Testis (tissue), 5 donors: ENCODE measurements at places on chromosomes 3 and 15.

- no peak overlapping the region for H3K4me3 ChIP-seq
- no peaks in the 10 kb centered on the region for H3K4me1 ChIP-seq
- no peak overlapping the region for H3K27ac ChIP-seq
- no peaks in the 10 kb centered on the region for H3K27me3 ChIP-seq
- no peak for DNase-seq
Observed at GRCh38 chr15:91252322-91252721, 152.3 kb downstream of the SV2B start.

DNA sequence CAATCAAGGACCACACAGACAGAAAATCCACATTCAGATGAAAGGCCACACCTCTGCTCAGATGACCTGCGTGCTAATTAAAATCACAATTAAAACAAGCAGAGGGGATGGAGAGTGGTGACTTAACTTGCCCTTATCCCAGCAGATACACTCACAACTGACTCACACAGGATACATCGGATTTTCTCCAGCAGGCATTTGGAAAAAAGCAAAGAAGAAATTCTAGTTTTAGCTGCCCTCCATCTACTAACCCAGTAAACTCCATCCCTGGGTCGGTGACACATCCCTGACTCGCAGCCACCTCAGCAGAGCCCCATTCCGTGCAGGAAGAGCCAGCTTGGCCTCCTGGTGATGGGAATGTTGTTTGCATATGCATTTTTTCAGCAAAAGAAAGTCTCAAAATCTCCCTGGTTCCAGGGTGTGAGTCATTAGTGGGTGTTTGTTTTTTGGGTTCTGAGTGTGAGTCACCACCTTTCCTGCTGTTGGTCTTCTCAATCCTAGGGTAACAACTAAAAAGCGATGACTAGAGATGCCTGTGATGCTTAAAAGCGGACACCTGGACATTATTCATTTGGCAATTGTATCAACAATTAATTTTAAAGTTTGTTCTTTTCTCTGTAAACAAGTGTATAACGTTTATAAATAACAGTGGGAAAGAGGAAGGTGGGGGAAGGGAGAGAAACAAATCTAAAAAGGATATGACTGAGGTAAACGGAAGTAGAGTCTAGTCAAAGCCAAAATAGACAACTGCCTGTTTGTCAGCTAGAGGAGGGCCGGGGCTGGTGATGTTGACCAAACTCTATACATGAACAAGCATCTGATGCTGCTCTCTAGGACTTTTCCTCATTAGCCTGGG is 49.8 kb upstream of the SLC4A7 start:
- H3K36me3 ChIP-seq, result no peaks in the 10 kb centered on the region
- no peaks in the 10 kb centered on the region for H3K27me3 ChIP-seq
- no peak overlapping the region for H3K27ac ChIP-seq
- H3K4me1 ChIP-seq, result peaks cover 7% of the 10 kb centered on the region

GRCh38 chr15:90058308-90058707 is 44.0 kb downstream of the IDH2 start:
- no peak for DNase-seq
- H3K4me1 ChIP-seq, result peaks cover 12% of the 10 kb centered on the region

GRCh38 chr3:59254433-59254832 is 204.6 kb upstream of the CFAP20DC start:
- H3K4me1 ChIP-seq, result no peaks in the 10 kb centered on the region
- H3K36me3 ChIP-seq, result no peaks in the 10 kb centered on the region
- no peak overlapping the region for H3K27ac ChIP-seq
- peak; percentile 15 for DNase-seq
- no peak overlapping the region for H3K4me3 ChIP-seq
- H3K27me3 ChIP-seq, result no peaks in the 10 kb centered on the region

DNA sequence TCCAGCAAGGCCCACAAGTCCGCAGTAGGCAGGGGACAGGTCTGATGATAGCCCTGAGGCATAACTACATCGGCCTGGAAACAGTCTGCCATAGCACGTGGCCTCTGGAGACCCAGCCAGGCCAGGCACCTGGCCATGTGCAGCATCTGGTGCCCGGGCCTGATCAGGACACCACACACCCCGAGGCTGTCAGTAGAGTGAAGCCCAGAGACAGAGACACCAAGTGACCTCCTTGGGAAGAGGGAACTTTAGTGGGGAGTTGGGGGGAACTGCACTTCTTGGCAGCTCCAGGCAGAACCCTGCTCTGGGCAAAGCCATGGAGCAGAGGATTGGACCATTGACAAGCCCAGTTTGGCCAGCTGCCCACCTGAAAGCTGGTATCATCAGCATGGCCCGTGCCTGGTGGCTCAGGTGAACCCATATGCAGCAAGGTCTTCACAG is 1.2 kb downstream of the SHISA5 start:
- no peak overlapping the region for H3K27ac ChIP-seq
- H3K4me1 ChIP-seq, result peaks cover 18% of the 10 kb centered on the region
- no peak overlapping the region for H3K4me3 ChIP-seq
- no peaks in the 10 kb centered on the region for H3K36me3 ChIP-seq
- no peaks in the 10 kb centered on the region for H3K27me3 ChIP-seq

DNA sequence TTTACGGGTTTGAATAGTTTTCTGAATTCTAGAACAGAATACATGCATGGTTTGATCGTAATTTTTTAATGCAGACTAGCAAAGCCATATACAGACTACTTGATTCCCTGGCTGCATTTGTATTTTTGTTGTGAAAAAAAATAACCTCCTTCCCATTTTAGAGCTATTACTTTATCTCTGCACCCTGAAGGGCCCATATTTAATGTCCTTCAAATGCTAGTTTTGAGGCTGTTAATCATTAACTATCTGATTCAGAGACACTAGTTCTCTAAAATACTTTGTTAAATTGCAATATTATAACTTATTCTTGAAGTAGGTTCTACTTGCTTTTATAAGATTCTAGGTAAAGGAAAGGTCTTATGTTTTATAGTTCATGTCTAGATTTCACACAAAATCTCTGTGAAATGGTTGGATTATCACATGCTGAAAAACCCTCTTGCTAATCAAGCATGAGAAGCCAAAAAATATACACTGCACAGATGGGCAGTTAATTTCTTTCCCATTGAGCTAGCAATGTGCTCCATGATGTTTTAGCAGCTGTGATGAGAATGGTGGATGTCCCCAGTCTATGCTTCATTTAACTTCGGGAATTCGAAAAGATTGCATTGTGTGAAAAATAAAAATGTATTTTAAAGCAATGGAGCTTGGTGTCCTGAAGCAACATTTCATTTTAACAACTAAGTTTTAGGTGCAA is 634.0 kb upstream of the BCHE start:
- H3K27ac ChIP-seq, result no peak overlapping the region
- H3K36me3 ChIP-seq, result no peaks in the 10 kb centered on the region
- H3K4me3 ChIP-seq, result no peak overlapping the region

DNA sequence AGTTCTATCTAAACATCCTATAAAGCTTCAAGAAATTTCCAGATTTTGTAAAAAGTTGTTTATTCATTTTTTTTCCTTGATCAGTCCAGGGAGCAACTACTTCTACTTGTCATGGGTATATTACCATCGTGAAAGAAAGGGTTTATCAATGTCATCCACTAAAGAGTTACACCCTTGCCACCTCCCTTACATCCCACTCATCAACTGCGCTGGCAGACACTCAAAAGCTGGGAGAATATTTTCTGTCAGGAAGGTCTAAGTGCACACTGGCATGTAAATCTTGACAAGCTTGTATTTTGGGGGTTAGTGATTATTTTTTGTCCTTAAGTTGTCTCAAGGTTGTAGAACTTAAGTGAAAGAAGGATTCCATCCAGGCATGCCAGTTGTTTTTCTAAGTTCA is 188.3 kb upstream of the ARL6 start:
- H3K4me1 ChIP-seq, result no peaks in the 10 kb centered on the region
- no peaks in the 10 kb centered on the region for H3K36me3 ChIP-seq
- DNase-seq, result no peak
- no peak overlapping the region for H3K27ac ChIP-seq
- H3K27me3 ChIP-seq, result no peaks in the 10 kb centered on the region
- no peak overlapping the region for H3K4me3 ChIP-seq

DNA sequence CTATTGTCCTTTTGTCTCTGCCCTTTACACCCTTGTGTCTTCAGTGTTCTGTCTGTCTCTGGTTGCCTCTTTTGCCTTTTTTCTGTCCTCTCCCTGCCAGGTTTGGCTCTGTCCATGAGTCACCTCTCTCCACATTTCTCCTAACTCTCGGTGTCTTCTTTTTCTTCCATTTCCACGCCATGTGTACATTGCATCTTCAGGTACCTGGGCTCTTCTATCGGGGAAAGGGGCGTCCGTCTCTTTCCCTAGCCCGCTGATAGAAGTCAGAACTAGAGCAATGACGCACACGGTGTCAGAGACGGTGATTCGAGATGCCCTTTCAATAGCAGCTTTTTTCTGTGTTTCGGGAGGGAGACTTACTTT is 641 bp downstream of the OPA1 start:
- peak overlapping the region; percentile 84 for H3K4me3 ChIP-seq
- H3K4me1 ChIP-seq, result peaks cover 7% of the 10 kb centered on the region
- peak overlapping the region; percentile 86 for H3K27ac ChIP-seq
- no peaks in the 10 kb centered on the region for H3K27me3 ChIP-seq

GRCh38 chr15:27763514-27763913 is 335.6 kb downstream of the OCA2 start:
- no peak overlapping the region for H3K27ac ChIP-seq
- DNase-seq, result no peak
- no peak overlapping the region for H3K4me3 ChIP-seq
- no peaks in the 10 kb centered on the region for H3K36me3 ChIP-seq

GRCh38 chr15:88909956-88910831 is 3.0 kb downstream of the MFGE8 start:
- no peak overlapping the region for H3K27ac ChIP-seq
- peaks cover 12% of the 10 kb centered on the region for H3K4me1 ChIP-seq
- H3K4me3 ChIP-seq, result no peak overlapping the region
- no peaks in the 10 kb centered on the region for H3K36me3 ChIP-seq
- DNase-seq, result no peak

GRCh38 chr3:42080453-42080872 is 10.7 kb upstream of the TRAK1 start:
- no peaks in the 10 kb centered on the region for H3K36me3 ChIP-seq
- DNase-seq, result no peak
- H3K27me3 ChIP-seq, result no peaks in the 10 kb centered on the region

- no peaks in the 10 kb centered on the region for H3K27me3 ChIP-seq
- no peaks in the 10 kb centered on the region for H3K4me1 ChIP-seq
- H3K4me3 ChIP-seq, result no peak overlapping the region
- no peaks in the 10 kb centered on the region for H3K36me3 ChIP-seq
- H3K27ac ChIP-seq, result no peak overlapping the region
- no peak for DNase-seq
Observed at GRCh38 chr3:173153631-173154030, 12.6 kb upstream of the SPATA16 start.

DNA sequence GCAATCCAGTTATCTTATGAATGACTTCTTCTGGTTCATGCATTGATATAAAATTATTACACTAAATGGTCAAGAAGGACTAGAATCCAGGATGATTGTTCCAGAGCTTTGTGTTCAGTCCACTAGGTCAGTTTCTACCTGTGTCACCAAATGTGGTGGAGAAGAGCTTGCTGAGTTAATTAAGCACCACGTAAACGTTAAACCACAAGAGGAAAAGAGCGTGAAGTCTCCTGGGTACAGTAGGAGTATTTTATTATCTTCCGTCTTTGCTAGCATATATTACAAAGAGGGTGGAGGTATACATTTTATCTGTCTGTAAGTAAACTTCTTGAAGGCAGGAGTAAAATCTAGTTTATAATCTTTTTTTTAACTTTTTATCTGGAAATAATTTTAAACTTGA is 23.5 kb downstream of the CHP1 start:
- DNase-seq, result no peak
- no peaks in the 10 kb centered on the region for H3K36me3 ChIP-seq
- H3K27ac ChIP-seq, result no peak overlapping the region
- peaks cover 4% of the 10 kb centered on the region for H3K4me1 ChIP-seq

DNA sequence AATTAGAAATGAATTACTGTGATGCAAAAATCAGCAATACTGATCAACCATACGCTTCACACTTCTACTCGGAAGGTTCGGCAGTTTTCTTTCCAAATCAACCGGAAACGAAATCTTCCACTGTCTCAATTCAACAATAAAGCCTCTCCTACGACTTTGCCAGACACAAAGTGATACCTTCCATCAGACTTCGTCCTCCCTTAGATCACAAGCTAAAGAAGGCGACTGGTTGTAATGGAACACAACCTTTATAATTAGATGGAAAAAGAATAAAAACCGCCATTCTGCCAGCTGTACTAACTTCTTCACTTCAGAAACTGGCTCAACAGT is 618 bp downstream of the PARL start:
- H3K4me3 ChIP-seq, result peak overlapping the region; percentile 83
- peaks cover 13% of the 10 kb centered on the region for H3K4me1 ChIP-seq
- H3K36me3 ChIP-seq, result no peaks in the 10 kb centered on the region
- no peaks in the 10 kb centered on the region for H3K27me3 ChIP-seq
- H3K27ac ChIP-seq, result peak overlapping the region; percentile 78
- DNase-seq, result no peak

GRCh38 chr15:96358001-96358801 is 27.7 kb downstream of the NR2F2 start:
- no peaks in the 10 kb centered on the region for H3K27me3 ChIP-seq
- no peak overlapping the region for H3K4me3 ChIP-seq
- no peaks in the 10 kb centered on the region for H3K36me3 ChIP-seq
- no peak for DNase-seq
- peaks cover 25% of the 10 kb centered on the region for H3K4me1 ChIP-seq

DNA sequence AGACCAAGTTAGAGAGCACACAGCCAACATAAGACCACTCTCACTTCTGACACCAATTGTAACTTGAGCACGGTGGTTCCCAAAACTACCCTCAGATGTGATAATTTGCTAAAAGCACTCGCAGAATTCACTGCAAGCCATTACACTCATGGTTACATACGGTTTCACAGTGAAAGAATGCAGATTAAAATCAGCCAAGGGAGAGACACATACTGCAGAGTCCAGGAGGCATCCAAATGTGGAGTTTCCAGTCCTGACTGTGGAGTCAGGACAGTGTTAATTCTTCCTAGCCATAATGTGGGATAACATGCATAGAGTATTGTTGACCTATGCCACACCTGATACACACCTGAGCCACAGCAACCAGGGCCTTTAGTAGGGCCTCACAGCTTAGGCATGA is 956.4 kb downstream of the NTRK3 start:
- no peak overlapping the region for H3K27ac ChIP-seq
- H3K36me3 ChIP-seq, result no peaks in the 10 kb centered on the region

GRCh38 chr15:42150219-42150970 is 6.0 kb downstream of the PLA2G4F start:
- H3K4me1 ChIP-seq, result no peaks in the 10 kb centered on the region
- H3K27ac ChIP-seq, result no peak overlapping the region
- H3K4me3 ChIP-seq, result no peak overlapping the region
- no peaks in the 10 kb centered on the region for H3K36me3 ChIP-seq
- no peaks in the 10 kb centered on the region for H3K27me3 ChIP-seq
- no peak for DNase-seq

- H3K27ac ChIP-seq, result no peak overlapping the region
- no peak for DNase-seq
- no peaks in the 10 kb centered on the region for H3K36me3 ChIP-seq
- H3K27me3 ChIP-seq, result no peaks in the 10 kb centered on the region
- no peaks in the 10 kb centered on the region for H3K4me1 ChIP-seq
- H3K4me3 ChIP-seq, result no peak overlapping the region
Observed at GRCh38 chr3:133457025-133457424, 57.2 kb downstream of the BFSP2 start.

GRCh38 chr3:116707531-116707930 is 2.0 kb upstream of the TUSC7 start:
- no peak overlapping the region for H3K27ac ChIP-seq
- no peaks in the 10 kb centered on the region for H3K36me3 ChIP-seq
- no peaks in the 10 kb centered on the region for H3K27me3 ChIP-seq
